Activated naive CD4-positive, alpha-beta T cell treated with anti-CD3 and anti-CD28 coated beads for 36 hours (primary cell): ENCODE measurements at places on chromosomes 3 and 15.

- H3K27me3 ChIP-seq = no peaks in the 10 kb centered on the region
- DNase-seq = no peak
- peaks cover 2% of the 10 kb centered on the region for H3K4me1 ChIP-seq
- H3K4me3 ChIP-seq = no peak overlapping the region
These were observed 84.0 kb downstream of the FILIP1L start for GRCh38 chr3:100030346-100030745.

- no peak overlapping the region for H3K4me3 ChIP-seq
- H3K36me3 ChIP-seq = no peaks in the 10 kb centered on the region
- no peak overlapping the region for H3K27ac ChIP-seq
These were observed 111.6 kb downstream of the RAB11A start for GRCh38 chr15:65980824-65981456.

GRCh38 chr15:100075229-100075628 is 266.5 kb downstream of the ADAMTS17 start:
- no peak for DNase-seq
- H3K4me3 ChIP-seq = no peak overlapping the region
- H3K27ac ChIP-seq = no peak overlapping the region
- H3K4me1 ChIP-seq = no peaks in the 10 kb centered on the region

DNA sequence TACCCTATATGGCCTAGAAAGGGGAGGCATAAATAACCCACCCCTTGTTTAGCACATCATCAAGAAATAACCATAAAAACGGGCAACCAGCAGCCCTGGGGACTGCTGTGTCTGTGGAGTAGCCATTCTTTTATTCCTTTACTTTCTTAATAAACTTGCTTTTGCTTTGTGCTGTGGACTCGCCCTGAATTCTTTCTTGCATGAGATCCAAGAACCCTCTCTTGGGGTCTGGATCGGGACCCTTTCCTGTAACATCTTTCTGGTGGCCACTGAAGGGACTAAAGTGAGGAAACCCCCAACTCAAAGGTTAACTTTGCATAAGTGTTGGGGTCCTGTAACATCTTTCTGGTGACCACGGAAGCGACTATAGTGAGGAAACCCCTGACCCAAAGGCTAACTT is 15.7 kb upstream of the HHATL start:
- H3K36me3 ChIP-seq = no peaks in the 10 kb centered on the region
- H3K4me3 ChIP-seq = no peak overlapping the region
- peaks cover 2% of the 10 kb centered on the region for H3K27me3 ChIP-seq

DNA sequence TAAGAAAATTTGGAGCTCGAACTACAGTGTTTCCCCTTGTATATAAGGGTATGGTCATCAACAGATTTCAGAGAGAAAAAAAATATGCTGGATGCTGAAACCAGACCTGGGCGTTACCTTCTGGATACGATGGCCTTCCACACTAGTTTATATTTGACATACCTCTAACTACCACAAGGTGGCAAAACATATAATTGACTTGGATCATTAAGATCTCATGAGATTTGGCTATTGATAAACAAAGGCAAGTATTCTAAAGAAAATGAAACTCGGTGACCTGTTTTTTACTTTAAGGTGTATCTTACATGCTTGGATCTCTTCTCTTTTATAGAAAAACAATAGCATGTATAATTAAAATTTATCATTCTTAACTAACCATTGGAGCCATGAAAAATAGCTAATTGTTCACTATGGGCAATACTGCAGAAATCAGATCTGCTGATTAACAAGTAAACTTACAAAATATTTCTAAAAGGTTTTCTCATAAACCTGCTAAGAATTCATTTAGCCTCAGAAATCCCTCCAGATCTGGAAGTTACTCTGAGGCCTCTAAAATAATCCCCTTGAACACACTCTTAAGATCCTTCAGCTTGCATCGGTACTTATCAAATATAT is 300.6 kb upstream of the KCNH8 start:
- no peak for DNase-seq
- H3K27me3 ChIP-seq = no peaks in the 10 kb centered on the region

- H3K27ac ChIP-seq = no peak overlapping the region
- no peaks in the 10 kb centered on the region for H3K27me3 ChIP-seq
- no peak for DNase-seq
- peaks cover 54% of the 10 kb centered on the region for H3K4me1 ChIP-seq
These were observed 45.6 kb downstream of the OIP5 start for GRCh38 chr15:41286665-41287333.

DNA sequence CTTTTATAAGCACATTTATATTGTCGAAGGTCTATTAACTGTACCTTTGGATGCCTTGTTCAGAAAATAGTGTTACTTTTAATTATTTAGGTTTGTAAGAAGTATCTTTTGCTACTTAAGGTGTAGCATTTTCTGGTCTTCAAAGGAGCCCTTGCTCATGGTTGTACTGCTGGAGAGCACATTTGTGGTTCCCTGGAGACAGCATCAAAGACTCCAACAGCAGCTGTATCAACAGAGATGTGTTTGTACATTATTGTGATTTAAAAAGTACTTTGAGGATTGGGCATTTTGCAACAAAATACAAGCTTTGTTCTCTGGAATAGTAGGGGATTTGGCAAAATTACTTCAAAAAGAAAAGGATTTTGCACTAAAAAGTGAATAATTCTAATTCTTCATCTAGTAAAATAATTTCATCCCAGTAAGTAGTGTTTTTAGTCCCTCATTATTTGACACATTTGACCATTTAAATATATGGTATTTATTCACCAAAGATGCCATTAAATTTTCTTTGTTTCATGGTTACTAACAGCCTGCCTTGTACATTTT is 16.5 kb downstream of the TBC1D23 start:
- DNase-seq = no peak
- H3K4me3 ChIP-seq = no peak overlapping the region
- peaks cover 6% of the 10 kb centered on the region for H3K36me3 ChIP-seq

GRCh38 chr15:69852916-69853315 is 244.8 kb downstream of the TLE3 start:
- no peak overlapping the region for H3K27ac ChIP-seq
- no peaks in the 10 kb centered on the region for H3K27me3 ChIP-seq
- H3K36me3 ChIP-seq = no peaks in the 10 kb centered on the region
- peaks cover 13% of the 10 kb centered on the region for H3K4me1 ChIP-seq
- DNase-seq = no peak
- H3K4me3 ChIP-seq = no peak overlapping the region

DNA sequence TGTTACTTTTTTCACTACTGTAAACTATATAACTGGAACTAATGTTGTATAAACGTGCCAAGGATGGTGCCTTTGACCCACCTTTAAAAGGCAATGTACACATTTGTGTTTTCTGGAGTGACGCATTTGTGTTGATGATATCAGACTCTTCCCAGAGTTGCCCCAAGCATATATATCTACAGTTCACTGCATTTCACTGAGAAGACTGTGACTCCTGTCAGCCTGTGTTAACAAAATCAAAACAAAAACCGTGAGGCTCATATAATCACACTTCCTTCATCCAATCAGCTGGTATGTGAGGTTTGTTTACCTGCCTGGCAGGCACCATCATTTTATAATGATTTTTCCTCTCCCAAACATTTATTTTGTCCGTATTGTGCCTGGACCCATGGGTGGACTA is 117.6 kb upstream of the ROBO1 start:
- no peak overlapping the region for H3K27ac ChIP-seq
- no peaks in the 10 kb centered on the region for H3K36me3 ChIP-seq
- DNase-seq = no peak
- H3K27me3 ChIP-seq = no peaks in the 10 kb centered on the region
- no peaks in the 10 kb centered on the region for H3K4me1 ChIP-seq

DNA sequence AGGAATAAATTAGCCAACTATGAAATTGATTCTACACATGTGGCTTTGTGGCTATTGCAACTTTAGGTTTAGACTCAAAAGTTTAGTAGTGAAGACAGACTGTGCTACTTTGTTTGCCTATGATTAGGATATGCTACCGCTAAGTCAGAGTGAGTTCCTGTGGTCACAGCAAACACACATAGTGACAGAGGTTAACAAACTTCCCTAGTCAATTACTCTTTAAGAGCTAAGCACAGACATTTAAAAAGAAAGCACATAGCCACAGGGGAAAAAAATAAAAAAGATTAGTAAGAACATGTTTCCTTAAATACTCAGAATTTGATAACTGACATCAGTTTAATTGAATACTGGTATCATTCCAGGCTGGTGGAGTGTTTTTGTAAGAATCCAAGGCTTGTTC is 207.1 kb downstream of the GBE1 start:
- no peak for DNase-seq
- peaks cover 18% of the 10 kb centered on the region for H3K36me3 ChIP-seq
- H3K27ac ChIP-seq = no peak overlapping the region
- H3K4me3 ChIP-seq = no peak overlapping the region

- H3K36me3 ChIP-seq = no peaks in the 10 kb centered on the region
- no peak overlapping the region for H3K27ac ChIP-seq
- no peaks in the 10 kb centered on the region for H3K4me1 ChIP-seq
These were observed 142.7 kb upstream of the DPPA4 start for GRCh38 chr3:109480014-109480413.

- no peak overlapping the region for H3K27ac ChIP-seq
- no peak overlapping the region for H3K4me3 ChIP-seq
- DNase-seq = no peak
These were observed 161.9 kb downstream of the ALDH1A2 start for GRCh38 chr15:57903626-57904025.

DNA sequence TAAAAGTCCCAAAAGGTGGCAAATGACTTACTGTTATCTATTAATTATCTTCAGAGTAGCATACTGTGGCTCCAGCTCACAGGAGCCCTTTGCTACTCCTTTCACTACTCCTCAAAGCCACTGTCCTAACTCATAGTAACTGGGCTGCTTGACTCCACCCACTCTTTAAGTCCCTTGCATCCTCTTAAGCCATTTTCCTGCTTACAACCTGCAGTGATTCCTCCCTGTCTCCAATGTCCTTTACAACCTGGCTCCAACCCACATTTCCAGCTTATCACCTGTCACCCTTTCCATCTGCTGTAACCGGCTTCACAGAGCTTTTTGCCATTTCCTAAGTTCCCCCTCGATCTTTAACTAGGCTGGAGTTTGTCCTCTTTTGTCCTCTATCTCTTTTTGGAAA is 388.1 kb downstream of the FGF12 start:
- H3K4me1 ChIP-seq = no peaks in the 10 kb centered on the region
- no peaks in the 10 kb centered on the region for H3K27me3 ChIP-seq
- H3K27ac ChIP-seq = no peak overlapping the region
- DNase-seq = no peak
- no peak overlapping the region for H3K4me3 ChIP-seq
- H3K36me3 ChIP-seq = no peaks in the 10 kb centered on the region

DNA sequence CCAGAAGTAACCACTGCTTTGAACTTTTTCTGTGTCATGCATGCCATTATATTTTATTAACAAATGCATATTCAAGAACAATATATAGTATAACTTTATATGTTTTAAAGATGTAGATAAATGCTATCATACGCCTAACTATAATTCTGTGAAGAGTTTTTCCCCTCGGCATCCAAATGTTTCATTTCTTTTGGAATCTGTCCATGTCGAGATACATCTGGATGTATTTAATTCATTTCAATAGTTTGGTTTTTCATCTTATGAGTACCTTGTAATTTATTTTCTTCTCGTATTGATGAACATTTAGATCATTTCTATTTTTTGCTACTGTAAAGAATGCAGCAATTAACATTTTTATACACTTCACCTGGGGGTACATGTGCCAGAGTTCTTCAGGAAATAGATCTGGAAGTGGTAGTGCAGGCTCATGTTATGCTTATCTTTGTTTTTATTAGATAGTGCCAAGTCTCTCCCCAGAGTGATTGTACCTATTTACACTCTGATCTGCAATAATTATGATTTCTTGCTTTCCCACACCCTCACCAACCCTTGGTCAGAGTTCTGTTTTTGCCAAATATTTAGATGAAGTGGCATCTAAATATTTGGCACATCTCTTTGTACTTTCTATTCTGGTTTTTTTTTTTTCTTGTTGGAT is 29.7 kb downstream of the USP13 start:
- no peak overlapping the region for H3K4me3 ChIP-seq
- no peak overlapping the region for H3K27ac ChIP-seq
- no peaks in the 10 kb centered on the region for H3K4me1 ChIP-seq
- peaks cover 14% of the 10 kb centered on the region for H3K36me3 ChIP-seq

GRCh38 chr3:98817547-98818041 is 54.5 kb downstream of the ST3GAL6 start:
- no peak overlapping the region for H3K4me3 ChIP-seq
- no peaks in the 10 kb centered on the region for H3K4me1 ChIP-seq
- no peaks in the 10 kb centered on the region for H3K36me3 ChIP-seq
- no peak for DNase-seq
- no peak overlapping the region for H3K27ac ChIP-seq
